Large intestine (tissue), 12 donors: ENCODE measurements at places on chromosomes 6 and 20. TPM values are rescaled to one million over a fixed set of nuclear protein-coding genes. Genes with fewer than 3 reads are reported as not detected.
A peak's percentile ranks its signal among the peaks of the same experiment; 100 is the strongest.

DNA sequence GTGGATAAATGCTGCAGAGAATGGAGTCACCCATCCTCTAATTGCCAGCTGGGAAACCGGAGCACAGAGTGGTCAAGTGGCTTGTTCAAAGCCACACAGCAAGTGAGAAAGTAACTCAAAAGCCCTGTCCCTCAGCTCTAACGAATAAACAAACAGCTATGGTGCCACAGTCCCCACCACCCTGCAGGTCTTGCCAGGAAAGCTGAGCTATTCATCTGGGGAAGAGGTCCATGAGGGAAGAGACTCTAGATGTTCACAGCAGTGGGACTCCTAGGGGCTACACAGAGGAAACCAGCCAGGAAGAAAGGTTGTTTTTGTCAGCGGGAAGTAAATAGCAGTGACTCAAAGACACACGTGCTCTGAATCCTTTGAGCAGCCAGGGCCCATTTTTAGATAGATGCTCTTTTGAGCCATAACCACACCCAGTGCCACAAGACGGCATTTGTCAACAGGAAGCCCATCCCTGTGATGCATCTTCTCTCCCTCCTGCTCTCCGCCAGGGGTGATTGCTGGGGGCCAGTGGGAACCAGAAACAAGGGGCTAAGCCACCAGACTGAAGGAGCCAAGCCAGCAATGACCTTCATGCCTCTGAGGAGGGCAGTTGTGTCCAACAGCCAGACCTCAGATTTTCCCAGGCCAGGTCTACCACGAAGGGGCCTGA is 32.4 kb upstream of the TCP11 start:
- H3K36me3 ChIP-seq = no peaks in the 10 kb centered on the region
- H3K27ac ChIP-seq = no peak overlapping the region
- DNase-seq = no peak
- no peaks in the 10 kb centered on the region for H3K4me1 ChIP-seq
- H3K27me3 ChIP-seq = peaks cover 5% of the 10 kb centered on the region

GRCh38 chr6:167538746-167539145 is 213.9 kb downstream of the TTLL2 start:
- H3K36me3 ChIP-seq = no peaks in the 10 kb centered on the region
- H3K27me3 ChIP-seq = no peaks in the 10 kb centered on the region
- no peaks in the 10 kb centered on the region for H3K4me1 ChIP-seq
- DNase-seq = no peak
- no peak overlapping the region for H3K4me3 ChIP-seq
- no peak overlapping the region for H3K27ac ChIP-seq

- H3K36me3 ChIP-seq = no peaks in the 10 kb centered on the region
- H3K27ac ChIP-seq = no peak overlapping the region
- DNase-seq = no peak
- peaks cover 40% of the 10 kb centered on the region for H3K27me3 ChIP-seq
- no peak overlapping the region for H3K4me3 ChIP-seq
These were observed 11.9 kb downstream of the GPX5 start for GRCh38 chr6:28537509-28538140.

DNA sequence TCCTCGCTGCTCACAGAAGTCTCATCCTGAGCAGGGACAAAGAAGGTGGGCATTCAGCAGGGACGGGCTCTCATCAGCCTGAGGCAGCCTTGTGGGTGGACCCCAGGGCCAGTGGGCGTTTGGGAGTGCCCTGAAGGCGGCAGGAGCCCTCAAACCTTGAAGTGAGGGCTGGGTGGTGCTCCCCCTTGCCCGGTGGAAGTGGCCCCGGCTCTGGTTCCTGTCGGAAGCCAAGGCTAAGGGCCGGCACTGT is 110.5 kb downstream of the NOL4L start:
- peak overlapping the region; percentile 66 for H3K4me3 ChIP-seq
- H3K36me3 ChIP-seq = peaks cover 46% of the 10 kb centered on the region
- H3K27me3 ChIP-seq = no peaks in the 10 kb centered on the region
- peaks cover 91% of the 10 kb centered on the region for H3K4me1 ChIP-seq
- no peak for DNase-seq

DNA sequence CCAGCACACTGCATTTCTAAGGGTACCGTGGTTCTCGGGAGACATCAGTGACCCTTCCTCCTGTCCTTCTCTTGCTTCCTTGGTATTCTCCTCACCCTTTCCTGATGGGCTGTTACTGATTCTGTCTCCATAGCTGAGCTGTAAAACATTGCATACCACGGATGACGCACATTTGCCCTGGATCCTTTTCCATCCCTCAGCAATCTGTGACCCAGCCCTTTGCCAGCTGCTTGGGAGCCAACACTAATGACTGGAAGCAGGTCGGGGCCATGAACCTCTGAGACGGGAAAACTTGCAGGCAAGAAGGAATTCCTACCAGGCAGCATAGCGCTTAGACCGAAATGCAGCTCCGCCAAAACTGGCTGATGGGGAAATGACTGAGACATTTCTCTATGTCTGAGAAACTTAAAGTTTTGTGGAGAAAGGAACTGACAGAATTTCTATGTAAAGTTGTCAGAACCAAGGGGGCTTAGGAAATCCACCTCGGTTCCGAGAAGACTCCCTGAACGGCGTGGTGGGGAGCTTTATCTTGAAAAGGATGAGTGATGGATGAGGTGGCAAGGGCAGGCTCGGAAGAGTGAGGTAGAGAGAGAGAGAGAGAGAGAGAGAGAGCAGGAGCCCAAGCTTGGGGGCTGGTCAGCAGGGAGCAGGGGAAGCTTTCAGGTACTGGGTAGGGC is 19.2 kb downstream of the TUBB2B start:
- H3K36me3 ChIP-seq = no peaks in the 10 kb centered on the region
- H3K27me3 ChIP-seq = peaks cover 3% of the 10 kb centered on the region
- no peak overlapping the region for H3K4me3 ChIP-seq

DNA sequence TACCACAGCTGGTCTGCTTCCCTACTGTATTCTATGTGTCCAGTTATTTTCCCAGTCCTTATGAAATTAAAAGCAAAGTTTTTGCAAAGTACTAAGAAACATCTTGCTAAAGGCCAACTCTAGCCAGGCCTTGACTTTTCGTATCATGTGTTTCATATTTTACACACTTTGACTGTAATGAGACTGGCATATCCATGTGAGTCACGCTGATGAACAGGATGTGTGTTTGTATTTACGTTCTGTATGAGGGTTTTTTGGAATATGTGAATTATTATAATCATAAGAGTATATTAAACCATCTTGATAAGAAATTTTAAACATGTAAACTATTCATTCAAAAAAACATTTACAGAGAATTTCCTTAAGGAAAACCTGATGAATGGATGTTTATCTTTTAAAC is 59.7 kb downstream of the EYA4 start:
- H3K4me1 ChIP-seq = no peaks in the 10 kb centered on the region
- DNase-seq = no peak
- no peaks in the 10 kb centered on the region for H3K36me3 ChIP-seq
- no peak overlapping the region for H3K27ac ChIP-seq
- H3K4me3 ChIP-seq = no peak overlapping the region

The SYCP2L gene
- polyA plus RNA-seq = 1.4 TPM

The SEMG2 gene
- not detected for polyA plus RNA-seq

The TFB1M gene
- 17.8 TPM for polyA plus RNA-seq

The CENPQ gene
- 7.3 TPM for polyA plus RNA-seq
